ENCODE measurements at places on chromosomes 13 and 19. TPM values are rescaled to one million over a fixed set of nuclear protein-coding genes. Genes with fewer than 3 reads are reported as not detected.

S1PR2 gene
- 24.3 TPM for total RNA-seq

GNG7 gene
- total RNA-seq: 0.96 TPM

NCR1 gene
- total RNA-seq: not detected

- no peak overlapping the region for H3K4me3 ChIP-seq
- no peaks in the 10 kb centered on the region for H3K27me3 ChIP-seq
- H3K4me1 ChIP-seq: peaks cover 3% of the 10 kb centered on the region
- no peak for DNase-seq
- peak overlapping the region; percentile 14 for H3K27ac ChIP-seq
These were observed 116.6 kb upstream of the KLF12 start for GRCh38 chr13:74250738-74251190.

- no peak overlapping the region for H3K4me3 ChIP-seq
- H3K27me3 ChIP-seq: no peaks in the 10 kb centered on the region
- no peak overlapping the region for H3K27ac ChIP-seq
- no peak for DNase-seq
These were observed 531.9 kb downstream of the KLF12 start for GRCh38 chr13:73602295-73602694.

DNA sequence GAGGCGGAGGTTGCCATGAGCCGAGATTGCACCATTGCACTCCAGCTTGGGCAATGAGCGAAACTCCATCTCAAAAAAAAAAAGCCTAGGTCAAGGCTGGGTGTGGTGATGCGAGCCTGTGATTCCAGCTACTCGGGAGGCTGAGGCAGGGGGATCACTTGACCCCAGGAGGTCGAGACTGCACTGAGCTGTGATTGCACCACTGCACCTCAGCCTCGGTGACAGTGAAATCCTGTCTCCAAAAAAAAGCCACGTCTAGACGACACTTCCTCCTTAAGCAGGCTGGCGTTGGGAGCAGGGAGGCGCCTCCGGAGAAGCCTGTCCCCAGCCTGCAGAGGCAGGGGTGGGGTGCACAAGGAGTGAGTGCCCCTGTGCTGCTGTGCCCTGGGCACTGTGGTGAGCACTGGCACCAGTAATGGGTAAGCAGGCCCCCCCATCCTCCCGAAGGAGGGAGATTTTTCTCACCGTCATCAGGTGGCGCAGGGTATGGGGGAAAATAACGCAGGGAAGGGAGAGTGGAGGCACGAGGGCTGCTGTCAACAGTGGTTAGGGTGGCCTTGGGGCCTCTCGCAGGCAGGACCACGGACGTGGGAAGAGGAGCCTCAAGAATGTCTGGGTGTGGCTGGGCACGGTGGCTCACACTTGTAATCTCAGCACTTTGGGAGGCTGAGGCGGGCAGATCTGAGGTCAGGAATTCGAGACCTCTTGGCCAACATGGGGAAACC lies 706 bp downstream of the P2RY11 start:
- no peaks in the 10 kb centered on the region for H3K27me3 ChIP-seq
- H3K4me1 ChIP-seq: peaks cover under 1% of the 10 kb centered on the region
- H3K4me3 ChIP-seq: no peak overlapping the region

GRCh38 chr13:50361282-50361681 lies 346.0 kb downstream of the KCNRG start:
- H3K27me3 ChIP-seq: no peaks in the 10 kb centered on the region
- no peak overlapping the region for H3K27ac ChIP-seq
- H3K4me1 ChIP-seq: no peaks in the 10 kb centered on the region
- no peaks in the 10 kb centered on the region for H3K36me3 ChIP-seq
- H3K4me3 ChIP-seq: no peak overlapping the region
- no peak for DNase-seq

DNA sequence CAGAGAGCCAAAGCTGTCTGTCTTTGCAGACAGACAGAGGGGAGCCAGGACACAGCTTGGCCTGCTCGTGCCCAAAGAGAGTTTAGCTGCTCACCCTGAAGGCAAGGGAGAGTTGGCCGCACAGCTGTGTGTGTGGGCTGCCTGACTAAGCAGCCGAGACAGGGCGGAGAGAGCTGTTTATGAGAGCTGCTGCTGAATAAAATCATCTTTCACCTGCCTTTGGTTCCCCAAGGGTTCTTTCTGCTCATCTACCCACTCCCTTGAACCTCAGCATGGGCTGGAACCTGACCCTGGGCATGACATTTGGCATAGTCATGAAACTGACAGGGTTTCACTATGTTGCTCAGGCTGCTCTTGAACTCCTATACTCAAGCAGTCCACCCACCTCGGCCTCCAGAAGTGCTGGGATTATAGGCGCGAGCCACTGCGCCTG lies 98.2 kb downstream of the RBM26 start:
- no peak overlapping the region for H3K4me3 ChIP-seq
- no peaks in the 10 kb centered on the region for H3K27me3 ChIP-seq
- no peaks in the 10 kb centered on the region for H3K4me1 ChIP-seq
- no peaks in the 10 kb centered on the region for H3K36me3 ChIP-seq

- H3K27ac ChIP-seq: peak overlapping the region; percentile 66
- H3K36me3 ChIP-seq: no peaks in the 10 kb centered on the region
- H3K4me3 ChIP-seq: peak overlapping the region; percentile 96
- no peaks in the 10 kb centered on the region for H3K4me1 ChIP-seq
These were observed 637 bp upstream of the PDS5B start for GRCh38 chr13:32585550-32586079.

DNA sequence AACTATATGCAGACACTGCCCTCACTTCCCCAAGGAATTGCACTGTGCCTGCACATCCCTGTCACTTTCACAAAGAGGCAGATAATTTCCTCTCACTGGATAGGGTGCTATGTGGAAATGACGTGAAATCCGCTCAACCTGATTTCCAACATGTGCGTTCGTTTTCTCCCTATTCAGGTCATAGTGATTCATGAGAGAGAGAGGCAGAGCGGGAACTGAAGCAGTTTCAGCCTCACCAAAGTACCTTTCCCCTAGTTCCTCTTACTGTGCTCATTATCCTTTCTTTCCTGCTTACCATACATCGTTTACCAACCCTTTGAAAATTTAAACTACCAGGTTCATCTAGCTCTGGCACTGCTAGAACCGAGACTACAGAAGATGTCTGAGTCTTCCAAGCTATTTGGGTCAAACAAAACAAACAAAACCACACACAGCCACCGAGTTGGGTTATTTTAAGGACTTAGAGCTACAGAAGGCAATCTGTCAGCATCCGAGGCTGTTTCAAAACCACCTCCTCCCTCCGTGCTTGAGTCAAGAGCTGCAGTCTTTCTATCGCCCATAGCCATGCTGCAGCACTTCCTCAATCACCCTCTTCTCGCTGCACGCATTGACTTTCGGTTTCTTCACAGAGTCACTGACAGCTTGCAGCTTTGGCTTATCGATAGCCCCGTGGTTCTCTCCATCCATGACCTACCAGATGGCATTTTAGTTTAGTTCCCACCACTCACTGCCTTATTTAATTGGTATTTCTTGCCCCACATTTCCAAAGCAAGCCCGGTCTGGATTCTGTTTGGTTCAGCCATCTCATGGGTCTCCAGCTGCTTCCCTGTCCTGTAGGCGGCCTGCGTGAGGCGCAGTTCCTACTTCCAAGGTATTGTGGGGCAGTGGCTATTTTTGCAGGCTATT lies 1395.8 kb downstream of the EFNB2 start:
- peak overlapping the region; percentile 48 for H3K4me3 ChIP-seq
- H3K27me3 ChIP-seq: no peaks in the 10 kb centered on the region
- DNase-seq: peak; percentile 78
- H3K27ac ChIP-seq: peak overlapping the region; percentile 65

DNA sequence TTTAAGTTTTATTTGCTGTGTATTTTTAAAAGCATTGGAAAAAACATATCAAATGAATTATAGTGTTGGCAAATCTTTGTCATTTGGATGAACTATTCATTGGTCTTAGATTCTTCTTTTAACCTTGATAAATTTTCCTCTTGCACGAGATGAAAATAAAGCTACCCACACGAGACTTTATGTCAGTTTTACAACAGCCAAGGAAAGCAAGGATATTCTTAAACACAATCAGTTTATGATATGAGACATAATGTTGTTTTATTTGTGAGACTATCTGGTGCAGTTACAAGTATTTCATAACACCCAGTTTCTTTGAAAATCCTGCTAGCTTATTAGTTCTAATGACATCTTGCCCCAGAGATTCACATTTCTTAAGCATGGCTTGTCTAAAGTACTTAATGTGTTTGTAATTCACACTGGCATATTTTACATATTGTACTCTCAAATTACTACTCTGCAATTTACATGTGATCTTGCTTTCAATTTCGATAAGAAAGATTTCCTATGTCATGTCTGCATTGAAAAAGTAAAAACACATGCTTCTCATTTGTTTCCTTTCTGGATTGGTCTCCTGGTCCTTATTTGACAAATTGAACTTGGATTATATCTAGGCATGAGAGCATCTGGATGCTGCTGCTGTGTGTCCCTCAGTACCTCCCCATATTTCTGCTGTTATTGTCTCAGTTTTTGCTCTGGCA lies 955.5 kb upstream of the PCDH9 start:
- no peaks in the 10 kb centered on the region for H3K36me3 ChIP-seq
- no peak for DNase-seq
- no peak overlapping the region for H3K27ac ChIP-seq
- no peaks in the 10 kb centered on the region for H3K27me3 ChIP-seq
- H3K4me1 ChIP-seq: no peaks in the 10 kb centered on the region

DNA sequence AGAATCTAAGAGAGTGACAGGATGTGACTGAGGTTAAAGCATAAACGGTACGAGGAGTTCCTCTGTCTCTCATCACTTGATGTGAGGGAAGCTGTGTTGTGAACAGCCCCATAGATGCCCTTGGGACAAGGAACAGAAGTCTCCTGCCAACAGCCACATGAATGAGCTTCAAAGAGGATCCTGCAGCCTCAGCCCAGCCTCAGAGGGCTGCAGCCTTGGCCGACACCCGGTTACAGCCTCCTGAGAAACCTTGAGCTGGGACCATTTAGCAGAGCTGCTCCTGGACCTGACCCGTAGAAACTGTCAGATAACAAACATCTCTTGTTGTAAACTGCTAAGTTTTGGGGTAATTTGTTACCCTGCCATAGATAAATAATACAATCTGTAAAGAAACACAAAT lies 54.2 kb downstream of the CCNE1 start:
- DNase-seq: no peak
- H3K36me3 ChIP-seq: no peaks in the 10 kb centered on the region
- no peaks in the 10 kb centered on the region for H3K4me1 ChIP-seq
- no peak overlapping the region for H3K27ac ChIP-seq

GRCh38 chr13:91248249-91248648 lies 99.2 kb upstream of the MIR17HG start:
- H3K4me3 ChIP-seq: no peak overlapping the region
- DNase-seq: no peak
- H3K4me1 ChIP-seq: no peaks in the 10 kb centered on the region
- no peaks in the 10 kb centered on the region for H3K27me3 ChIP-seq
- no peaks in the 10 kb centered on the region for H3K36me3 ChIP-seq
